ENCODE measurements at places on chromosomes 11 and 22. TPM values are rescaled to one million over a fixed set of nuclear protein-coding genes. Genes with fewer than 3 reads are reported as not detected.

The PDE3B gene
- total RNA-seq, result 113 TPM

The KRTAP5-11 gene
- total RNA-seq, result not detected

The WBP2NL gene
- total RNA-seq, result 3.5 TPM

The SCUBE2 gene
- total RNA-seq, result not detected

The SCGB1D2 gene
- total RNA-seq, result not detected

The H19 gene
- total RNA-seq, result not detected

The LIPT2 gene
- 1.4 TPM for total RNA-seq

The AGBL2 gene
- 5.2 TPM for total RNA-seq

The KCNQ1 gene
- total RNA-seq, result 16.9 TPM

The CCDC87 gene
- total RNA-seq, result 0.15 TPM

The IGLL1 gene
- total RNA-seq, result not detected

The EXT2 gene
- 33.7 TPM for total RNA-seq

The ARSA gene
- total RNA-seq, result 67.0 TPM

The MS4A6A gene
- not detected for total RNA-seq

The ABCC8 gene
- not detected for total RNA-seq

The ACAD8 gene
- 22.5 TPM for total RNA-seq

The SLC5A1 gene
- total RNA-seq, result not detected

The OR51I1 gene
- not detected for total RNA-seq

The OR6A2 gene
- total RNA-seq, result 0.12 TPM

The DDI1 gene
- not detected for total RNA-seq

The EMID1 gene
- not detected for total RNA-seq

The CDC42BPG gene
- total RNA-seq, result 0.42 TPM

The TRIM3 gene
- 4.6 TPM for total RNA-seq

The DGCR6 gene
- total RNA-seq, result 0.81 TPM

The CNIH2 gene
- total RNA-seq, result 3.1 TPM

The OTOG gene
- total RNA-seq, result not detected

The DNAJB7 gene
- total RNA-seq, result not detected

The ST14 gene
- not detected for total RNA-seq

The PRPF19 gene
- 137 TPM for total RNA-seq

The KIRREL3 gene
- not detected for total RNA-seq

The CCDC116 gene
- 0.81 TPM for total RNA-seq

The IFITM1 gene
- total RNA-seq, result 661 TPM

The UPK2 gene
- not detected for total RNA-seq

The GLYATL1 gene
- not detected for total RNA-seq

The PLAAT5 gene
- total RNA-seq, result not detected

The LRRC74B gene
- total RNA-seq, result not detected

The LYVE1 gene
- not detected for total RNA-seq

The PDHX gene
- total RNA-seq, result 23.5 TPM

The GGT5 gene
- 0.22 TPM for total RNA-seq
